T-helper 9 cell (primary cell): ENCODE measurements at places on chromosomes 11 and 22.

- DNase-seq, result no peak
Measured at GRCh38 chr22:47294576-47294975, 532.1 kb downstream of the TBC1D22A start.

DNA sequence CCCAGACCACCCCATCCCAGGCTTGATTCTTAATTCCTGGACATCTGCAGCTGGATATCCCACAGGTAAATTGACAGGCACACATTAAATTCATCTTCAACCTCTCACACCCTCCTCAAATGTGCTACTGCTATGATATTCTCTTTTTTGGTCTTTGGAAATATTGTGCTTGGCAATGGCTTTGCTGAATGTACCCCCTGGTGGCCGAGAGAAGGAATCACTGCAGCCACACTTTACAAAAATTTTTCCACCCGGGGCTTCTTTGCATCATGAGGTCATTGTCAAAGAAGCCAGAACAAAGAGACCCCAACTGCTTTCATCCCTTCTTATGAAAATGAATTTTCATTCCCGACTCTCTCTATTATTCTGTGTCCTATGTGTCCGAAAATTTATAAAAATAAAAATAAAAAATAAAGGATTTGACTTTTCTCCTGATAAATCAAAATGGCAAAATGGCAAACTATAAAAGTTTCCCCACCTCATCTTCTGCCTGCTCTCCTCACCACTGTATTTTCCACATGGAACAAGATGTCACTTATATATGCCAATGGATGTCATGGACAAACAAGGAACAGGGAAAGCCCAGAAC is 15.0 kb upstream of the CYB5R2 start:
- no peak for DNase-seq

DNA sequence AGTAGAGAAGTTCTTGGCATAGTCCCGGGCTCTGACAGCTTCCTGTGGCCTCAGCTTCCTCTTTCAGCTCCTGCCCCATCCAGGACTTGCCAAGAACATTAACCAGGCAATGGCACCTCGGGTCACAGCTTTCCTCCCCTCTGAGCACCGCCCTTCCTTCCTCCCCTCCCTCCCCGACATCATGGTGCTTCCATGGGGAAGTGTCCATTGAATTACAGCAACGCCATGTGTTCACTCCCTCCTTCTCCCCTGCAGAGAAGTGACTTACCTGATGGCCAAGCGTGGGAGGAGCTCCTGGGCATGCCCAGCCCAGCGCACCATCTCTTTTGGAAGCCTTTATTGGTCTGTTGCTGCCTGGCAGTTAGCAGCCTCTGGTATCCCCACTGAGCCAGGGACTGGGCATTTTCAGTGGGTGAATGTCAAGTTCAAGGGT is 25.8 kb upstream of the DAGLA start:
- DNase-seq, result no peak

DNA sequence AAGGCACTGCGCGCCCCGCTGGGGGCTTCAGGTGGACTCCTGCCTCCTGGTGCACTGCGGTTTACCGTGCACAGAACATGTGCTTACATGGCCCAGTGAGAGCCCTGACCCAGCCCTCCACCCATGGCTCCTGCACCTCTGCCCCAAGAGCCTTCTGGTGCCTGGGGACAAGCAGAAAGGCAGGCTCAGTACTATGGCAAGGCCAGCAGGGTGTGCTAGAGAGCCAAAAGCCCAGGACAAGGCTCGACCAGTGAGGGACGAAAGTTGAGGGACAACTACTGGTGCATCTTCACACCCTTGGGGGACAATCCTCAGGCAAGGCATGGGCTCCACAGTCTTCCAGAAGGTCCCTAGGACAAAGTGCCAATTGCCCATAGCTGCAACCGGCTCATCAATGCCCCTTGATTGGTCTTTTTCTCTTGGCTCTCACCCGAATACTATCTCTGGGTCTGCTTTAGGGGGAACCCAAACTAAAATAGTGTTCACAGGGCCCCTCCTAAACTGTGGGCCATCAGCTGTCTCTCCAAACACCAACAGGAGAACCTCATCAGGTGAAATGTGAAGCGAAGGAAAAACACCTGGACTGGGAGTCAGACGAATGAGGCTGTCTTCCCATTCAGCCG is 13.5 kb downstream of the PGA5 start:
- DNase-seq, result peak; percentile 43

GRCh38 chr11:61579676-61580270 is 1.1 kb downstream of the SYT7 start:
- DNase-seq, result no peak

GRCh38 chr22:48804811-48805301 is 1022.8 kb downstream of the BRD1 start:
- DNase-seq, result no peak

DNA sequence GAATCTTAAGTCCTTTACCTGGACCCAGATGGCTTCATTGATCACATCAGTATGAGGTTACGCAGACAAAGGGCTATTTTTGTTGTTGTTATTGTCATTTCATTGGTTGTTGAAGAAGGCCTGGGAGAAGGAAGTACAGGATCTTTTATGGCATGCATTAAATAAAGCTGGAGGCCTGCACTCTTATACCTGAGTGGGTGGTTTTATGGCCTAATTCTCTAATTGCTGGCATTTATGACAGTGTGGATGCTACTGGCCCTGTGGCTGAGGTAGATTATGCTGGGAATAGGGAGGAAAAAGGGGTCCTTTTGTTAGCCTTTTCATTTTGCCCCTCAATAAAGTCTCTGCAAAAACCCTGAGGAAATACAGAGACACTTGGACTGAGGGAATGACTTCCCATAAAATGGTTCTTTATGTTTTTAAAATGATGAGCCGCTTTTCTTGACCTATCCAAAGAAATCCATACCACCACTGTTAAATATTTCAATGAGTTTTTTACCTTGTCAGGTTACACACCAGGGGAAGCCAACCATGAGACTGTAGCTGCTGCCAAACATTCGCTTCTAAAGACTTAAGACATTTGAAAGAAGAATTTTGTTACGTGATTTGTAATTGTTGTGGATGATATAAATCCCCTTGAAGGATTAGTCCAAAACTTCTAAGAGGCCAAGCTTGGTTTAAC is 6.8 kb downstream of the KMT2A start:
- DNase-seq, result no peak

GRCh38 chr11:71066311-71066710 is 186.1 kb downstream of the SHANK2 start:
- DNase-seq, result no peak

GRCh38 chr11:28505232-28505631 is 397.0 kb downstream of the METTL15 start:
- no peak for DNase-seq

GRCh38 chr11:111310723-111311122 is 12.4 kb downstream of the POU2AF3 start:
- DNase-seq, result no peak

DNA sequence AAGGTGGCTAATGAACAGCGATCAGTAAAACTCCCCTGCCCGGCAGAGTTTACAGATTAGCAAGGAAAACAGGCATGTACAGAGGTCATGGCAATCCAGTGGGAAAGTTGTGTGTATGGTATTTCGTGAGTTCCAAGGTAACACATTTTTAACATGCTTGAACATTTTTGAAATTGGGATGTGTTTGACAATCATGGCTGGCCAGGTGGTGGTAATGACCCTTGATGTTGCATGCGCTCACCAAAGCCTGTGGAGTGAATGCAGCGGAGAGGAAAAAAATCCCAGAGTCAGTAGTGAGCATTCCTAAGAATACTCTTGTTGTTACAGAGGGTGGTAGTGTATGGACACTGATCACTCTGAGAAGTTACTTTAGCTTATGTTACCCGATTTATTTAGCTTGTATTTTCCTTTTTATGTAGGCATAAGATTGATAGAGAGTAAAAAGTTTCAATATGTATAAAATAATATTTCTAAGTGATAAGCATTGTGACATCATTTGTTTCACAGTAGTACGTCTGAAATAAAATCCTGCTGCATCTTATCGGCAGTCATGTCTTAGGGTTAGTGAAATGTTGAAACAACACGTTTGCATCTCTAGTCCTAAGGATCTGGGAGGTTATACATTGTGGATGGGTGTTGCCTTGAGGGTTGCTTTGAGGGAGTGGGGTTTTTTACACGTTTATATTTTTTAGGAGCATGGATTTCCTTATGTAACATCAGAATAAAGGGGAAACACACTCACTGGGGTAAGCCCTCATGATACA is 8.7 kb downstream of the TEAD1 start:
- DNase-seq, result no peak
